ENCODE measurements at places on chromosomes 11 and 22.
A peak's percentile ranks its signal among the peaks of the same experiment; 100 is the strongest.

DNA sequence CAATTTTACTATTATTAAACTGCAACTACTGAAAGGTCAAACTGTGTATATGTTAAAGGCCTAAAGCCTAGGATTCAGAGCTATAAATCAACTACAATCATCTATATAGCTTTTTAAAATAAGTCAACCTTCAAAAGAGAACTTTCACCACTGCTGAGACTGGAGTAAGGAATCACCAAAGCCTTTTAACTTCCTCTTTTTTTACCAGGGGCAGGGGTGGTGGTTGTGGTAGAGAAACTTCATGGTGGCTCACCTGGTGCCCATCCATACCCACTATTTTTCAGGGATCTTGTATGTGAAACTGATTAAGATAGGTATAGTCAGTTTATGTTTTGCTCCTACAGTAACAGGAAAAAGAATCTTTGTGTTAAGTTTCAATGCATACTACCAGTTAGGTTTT, 31.5 kb downstream of the TSG101 start:
- peak; percentile 17 for DNase-seq

DNA sequence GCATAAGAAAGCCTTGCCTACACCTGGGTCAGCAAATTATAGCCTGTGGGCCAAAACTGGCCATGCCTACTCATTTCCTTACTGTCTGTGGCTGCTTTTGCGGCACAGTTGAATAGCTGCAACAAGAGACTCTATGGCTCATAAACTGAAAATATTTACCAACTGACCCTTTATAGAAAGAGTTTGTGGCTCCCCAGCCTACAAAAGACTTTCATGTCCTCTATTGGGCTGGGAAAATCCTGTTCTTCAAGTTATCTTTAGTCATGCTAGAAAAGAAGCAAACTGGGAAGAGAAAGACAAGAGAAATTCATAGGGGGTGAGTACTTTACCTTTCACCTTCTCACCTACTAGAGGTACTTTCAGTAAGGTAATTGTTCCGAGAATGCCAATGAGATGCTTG, 175.1 kb downstream of the SWAP70 start:
- DNase-seq: no peak

DNA sequence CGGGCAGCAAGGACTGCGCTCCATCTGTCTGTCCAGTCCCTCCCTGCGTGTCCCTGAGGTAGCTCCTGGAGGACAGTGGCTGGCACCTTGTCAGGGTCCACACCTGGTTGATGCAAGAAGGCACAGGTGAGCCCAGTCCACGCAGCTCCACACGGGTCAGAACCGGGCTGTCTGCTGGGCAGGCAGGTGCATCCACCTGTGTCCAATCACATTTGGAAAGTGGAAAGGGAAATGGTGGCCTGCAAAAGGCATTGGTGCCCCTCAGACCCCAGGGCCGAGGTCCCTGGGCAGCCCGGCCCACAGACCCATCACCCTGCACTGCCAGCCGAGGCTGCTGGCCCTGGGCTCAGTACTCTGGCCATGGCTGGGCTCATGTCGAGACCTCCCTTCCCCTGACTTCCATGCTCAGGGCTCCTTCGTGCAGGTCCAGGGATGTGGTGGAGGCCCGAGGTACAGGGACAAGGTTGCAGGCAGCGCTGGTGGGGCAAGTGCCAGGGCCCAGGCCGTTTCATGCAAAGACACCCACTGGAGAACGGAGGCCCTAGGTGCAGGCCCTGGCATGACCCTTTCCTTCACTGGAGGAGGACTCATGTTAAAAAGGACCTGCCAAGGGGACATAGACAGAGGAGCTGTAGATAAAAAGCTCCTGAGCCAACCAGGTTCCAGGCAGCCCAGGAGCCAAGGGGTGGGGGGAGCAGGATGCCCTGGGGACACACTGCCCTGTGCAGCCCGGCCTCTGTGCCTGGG, 38.9 kb upstream of the TH start:
- DNase-seq: no peak

- DNase-seq: no peak
These were observed 10.1 kb downstream of the C11orf91 start for GRCh38 chr11:33690290-33691065.
